Skeletal muscle tissue (tissue), 5 donors: ENCODE measurements at places on chromosomes 4 and X. TPM values are rescaled to one million over a fixed set of nuclear protein-coding genes. Genes with fewer than 3 reads are reported as not detected.

The WDR19 gene
- 17.2 TPM for total RNA-seq

The AKAP4 gene
- 1.0 TPM for total RNA-seq

The GUCY1A1 gene
- total RNA-seq: 19.8 TPM

The NELFA gene
- 15.1 TPM for total RNA-seq

The MAML3 gene
- 3.1 TPM for total RNA-seq

The IL2 gene
- total RNA-seq: not detected

The RTL9 gene
- 0.52 TPM for total RNA-seq

The SCML2 gene
- 7.3 TPM for total RNA-seq

The DMD gene
- 190 TPM for total RNA-seq

The CDKN2AIP gene
- 7.3 TPM for total RNA-seq
